Posterior vena cava (tissue), 2 donors: ENCODE measurements at places on chromosomes 4 and X. TPM values are rescaled to one million over a fixed set of nuclear protein-coding genes. Genes with fewer than 3 reads are reported as not detected.

Gene TMEM31
- not detected for total RNA-seq

DNA sequence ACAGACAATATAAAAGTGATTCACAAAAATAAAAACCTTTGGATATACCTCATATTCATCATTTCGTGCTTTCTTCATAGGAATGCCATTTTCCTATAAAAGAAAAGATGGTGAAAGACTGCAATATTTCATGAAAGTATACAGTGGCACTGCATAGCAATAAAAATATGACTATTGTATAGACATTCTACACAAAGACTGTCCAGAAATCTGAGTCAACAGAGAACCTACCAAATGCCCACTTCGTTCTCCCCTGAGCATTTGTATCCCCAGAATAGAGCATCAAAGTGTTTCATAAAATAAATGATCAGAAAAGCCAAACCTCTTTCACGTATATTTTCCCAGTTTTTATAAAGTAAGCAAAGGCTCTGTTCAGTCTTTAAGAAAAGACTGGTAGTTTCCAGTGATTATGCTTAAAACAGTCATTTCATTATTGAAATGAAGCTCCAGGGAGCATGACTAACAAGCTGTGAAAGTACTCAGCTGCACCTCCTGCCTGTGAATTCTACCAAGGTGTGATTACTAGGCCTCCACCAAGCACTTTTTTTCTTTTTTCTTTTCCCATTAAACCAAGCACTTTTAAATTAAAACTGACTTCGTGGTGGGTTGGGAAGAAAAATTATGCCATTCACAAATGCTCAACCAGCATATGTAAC is 20.2 kb downstream of the PPA2 start:
- no peak for DNase-seq

GRCh38 chr4:16079046-16079445 is 4.8 kb downstream of the PROM1 start:
- DNase-seq, result no peak

GRCh38 chr4:1113311-1114009 is at the start of gene RNF212:
RNF212 (minus strand) TSS chr4:1113564; CDS start chr4:1113464, 100 bp downstream.
- no peak for DNase-seq

Gene PNMA6F
- total RNA-seq, result not detected

Gene AADAT
- total RNA-seq, result 3.5 TPM

DNA sequence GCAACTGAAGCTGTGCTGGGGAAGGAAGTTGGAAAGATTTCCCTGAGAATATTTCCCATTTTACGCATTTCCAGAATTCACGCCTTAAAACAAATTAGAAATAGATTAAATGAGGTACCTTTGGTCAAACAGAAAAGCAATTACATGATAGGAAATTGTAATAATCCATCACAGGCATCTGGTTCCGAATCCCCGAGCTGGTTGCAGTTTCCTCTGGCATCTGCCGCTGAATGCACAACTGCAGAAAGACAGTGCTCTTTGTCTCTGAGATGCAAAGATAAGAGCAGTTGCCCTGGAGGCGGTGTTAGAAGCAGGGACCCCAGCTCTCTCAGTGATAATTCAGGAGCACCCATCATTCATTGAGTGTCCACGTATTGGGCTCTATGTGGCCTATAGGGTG is 224.4 kb downstream of the LDB2 start:
- DNase-seq, result no peak

- DNase-seq, result no peak
These were observed 99.6 kb upstream of the SORBS2 start for GRCh38 chr4:185911556-185912064.

GRCh38 chr4:53693909-53694308 is 102.6 kb upstream of the LNX1 start:
- DNase-seq, result no peak

GRCh38 chr4:89249716-89250361 is 57.8 kb downstream of the GPRIN3 start:
- DNase-seq, result no peak

DNA sequence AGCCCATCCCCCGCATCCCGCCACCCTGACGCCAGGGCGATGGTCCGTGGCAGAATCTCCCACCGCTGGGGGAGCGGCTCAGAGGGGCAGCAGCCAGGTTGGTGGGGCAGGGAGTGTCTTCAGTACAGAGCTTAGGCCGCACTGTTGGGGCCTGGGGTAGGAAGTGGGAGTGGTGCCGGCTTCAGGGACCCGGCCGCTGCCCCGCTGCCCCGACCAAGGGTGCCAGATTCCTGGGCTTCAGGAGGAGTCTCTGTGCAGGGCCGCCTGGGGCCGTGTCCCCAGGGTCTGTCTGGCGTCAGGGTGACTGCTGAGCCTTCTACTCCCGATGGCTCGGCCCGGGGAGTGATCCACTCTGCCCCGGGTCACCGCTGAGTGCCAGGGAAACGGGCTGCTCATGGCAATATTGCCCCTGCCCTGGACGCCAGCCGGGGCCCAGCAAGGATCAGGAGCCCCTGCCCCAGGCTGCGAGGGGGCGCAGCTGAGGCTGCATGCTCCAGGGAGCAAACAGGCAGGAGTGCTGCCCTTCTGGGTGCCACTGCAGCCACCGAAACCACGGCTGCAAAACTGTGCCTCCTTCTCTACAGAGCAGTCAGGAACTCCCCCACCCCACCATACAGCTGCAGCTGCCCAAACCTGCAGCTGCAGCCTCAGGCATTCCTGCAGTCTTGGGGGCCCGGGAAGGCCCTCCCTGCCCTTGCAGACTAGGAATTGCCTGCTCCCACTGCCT is 1206.1 kb downstream of the ARAP2 start:
- DNase-seq, result no peak

- no peak for DNase-seq
These were observed 47.5 kb upstream of the SCRG1 start for GRCh38 chr4:173446416-173446815.

DNA sequence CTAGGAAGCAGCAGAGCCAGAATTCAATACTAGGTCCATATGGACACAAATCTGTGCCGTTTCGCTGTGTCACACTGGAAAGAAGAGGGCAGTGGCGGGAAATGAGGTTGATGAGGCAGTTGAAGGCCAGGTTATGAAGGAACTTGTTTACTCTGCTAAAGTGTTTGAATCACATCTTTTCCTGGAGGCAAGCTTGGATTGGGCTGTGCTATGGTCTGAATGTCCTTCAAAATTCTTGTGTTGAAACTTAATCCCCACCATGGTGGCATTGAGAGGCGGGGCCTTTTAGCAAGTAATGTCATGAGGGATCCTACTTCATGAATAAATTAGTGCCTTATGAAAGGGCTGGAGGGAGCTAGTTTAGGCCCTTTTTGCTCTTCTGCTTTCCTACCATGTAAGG is 2.1 kb upstream of the ERCC6L start:
- DNase-seq, result no peak

Gene PLXNA3
- 23.7 TPM for total RNA-seq

Gene RENBP
- 11.4 TPM for total RNA-seq

- DNase-seq, result no peak
These were observed 263.5 kb downstream of the TMA16 start for GRCh38 chr4:163758032-163758431.

Gene TMSB15C
- total RNA-seq, result 4.3 TPM

DNA sequence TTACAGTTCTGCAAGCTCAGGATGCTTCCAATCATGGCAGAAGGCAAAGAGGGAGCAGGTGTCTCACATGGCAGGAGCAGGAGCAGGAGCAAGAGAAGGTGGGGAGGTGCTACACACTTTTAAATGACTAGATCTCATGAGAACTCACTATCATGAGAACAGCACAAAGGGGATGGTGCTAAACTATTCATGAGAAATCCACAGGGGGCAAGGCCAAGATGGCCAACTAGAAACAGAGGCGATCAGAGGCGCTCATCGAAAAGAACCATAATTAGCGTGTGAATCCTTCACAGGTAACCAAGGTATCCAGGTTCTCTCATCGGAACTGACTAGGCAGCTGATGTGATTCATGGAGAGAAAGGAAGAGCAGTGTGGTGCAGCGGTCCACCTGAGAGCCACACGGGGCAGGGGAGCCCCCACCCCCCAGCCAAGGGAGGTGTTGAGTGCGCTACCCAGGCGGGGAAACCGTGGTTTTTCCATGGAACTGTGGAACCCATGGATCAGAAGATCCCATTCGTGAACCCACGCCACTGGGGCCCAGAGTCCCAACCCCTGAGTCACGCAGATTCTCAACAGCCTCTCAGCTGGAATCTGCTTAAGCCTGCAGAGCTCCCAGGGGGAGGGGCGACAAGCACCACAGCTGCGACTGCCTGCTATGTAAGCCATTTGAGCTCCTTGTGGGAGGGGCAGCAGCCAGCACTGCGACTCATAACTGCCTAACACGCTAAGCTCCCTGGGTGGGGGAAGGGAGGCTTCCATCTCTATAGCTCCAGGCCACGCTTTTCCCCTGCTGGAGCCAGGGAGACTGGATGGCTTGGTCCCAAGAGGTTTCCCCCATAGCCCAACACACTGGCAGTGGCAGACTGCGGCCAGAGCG is 46.7 kb downstream of the FGF16 start:
- DNase-seq, result no peak

GRCh38 chr4:102537269-102537668 is 36.1 kb downstream of the NFKB1 start:
- DNase-seq, result no peak

GRCh38 chrX:8805974-8806373 is 4.8 kb upstream of the FAM9A start:
- no peak for DNase-seq

- DNase-seq, result no peak
These were observed 67.9 kb upstream of the STX18 start for GRCh38 chr4:4609622-4610334.

DNA sequence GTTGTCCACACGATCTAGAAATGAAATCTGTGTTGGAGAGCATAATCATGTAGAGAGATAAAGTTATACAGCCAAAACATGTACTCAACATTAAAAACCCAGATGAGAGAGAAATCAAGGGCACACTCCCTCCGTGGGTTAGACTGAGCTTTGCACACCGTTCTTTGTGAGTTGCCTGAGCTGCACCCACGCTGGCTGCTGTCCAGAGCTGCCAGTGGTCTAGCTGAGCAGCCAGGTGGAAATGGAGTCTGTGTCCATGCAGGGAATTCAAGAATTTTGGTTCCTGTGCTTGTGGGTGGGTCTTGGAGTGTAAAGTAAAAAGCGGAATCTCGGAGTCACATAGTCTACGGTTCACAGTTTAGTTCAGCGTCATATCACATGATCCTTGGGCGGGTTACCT is 84.6 kb downstream of the GPR143 start:
- DNase-seq, result peak; percentile 35

GRCh38 chrX:124478046-124478445 is 131.7 kb downstream of the SH2D1A start:
- DNase-seq, result no peak

GRCh38 chrX:69493193-69493592 is 10.9 kb upstream of the NALF2 start:
- DNase-seq, result no peak

DNA sequence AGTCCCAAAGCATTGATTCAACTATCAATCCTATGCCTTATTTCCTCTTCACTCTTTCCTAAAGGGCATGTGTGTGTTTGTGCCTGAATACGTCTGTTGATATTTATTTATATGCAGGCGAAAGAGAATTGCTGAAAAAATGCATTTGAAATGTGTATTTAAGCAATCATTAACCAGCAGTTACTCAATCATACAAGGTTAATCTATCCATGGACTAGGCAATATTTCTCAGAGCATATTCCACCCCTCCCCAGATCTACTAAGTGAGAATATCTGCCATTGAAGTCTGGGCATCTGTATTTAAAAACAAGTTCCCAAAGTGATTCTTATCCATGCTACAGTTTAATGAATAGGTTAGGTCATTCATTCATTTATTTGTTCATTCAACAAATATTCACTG is 113.6 kb downstream of the RASGEF1B start:
- no peak for DNase-seq

DNA sequence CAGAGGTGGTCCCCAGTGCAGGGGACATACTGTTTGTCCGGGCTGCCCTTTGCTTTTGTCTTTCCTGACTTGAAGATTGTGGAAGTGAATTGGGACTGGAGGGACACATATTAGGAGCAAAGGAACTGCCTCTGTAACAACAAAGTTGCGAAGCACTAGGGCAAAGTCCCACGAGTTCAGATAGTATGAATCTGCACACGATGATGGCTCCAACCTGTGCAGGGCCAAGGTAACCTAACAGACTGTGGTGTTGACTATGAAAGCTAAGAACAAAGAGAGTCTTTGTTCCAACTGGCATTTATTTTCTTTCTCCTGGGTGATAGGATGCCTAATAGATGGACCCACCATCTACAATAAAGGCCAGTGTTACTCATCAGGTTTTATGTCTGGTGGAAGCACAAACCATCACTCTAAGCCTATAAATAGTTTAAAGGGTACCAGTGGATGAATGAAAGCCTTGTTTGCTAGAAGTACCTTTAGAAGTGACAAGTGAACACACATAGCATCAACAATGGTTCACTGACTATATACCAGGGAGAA is 71.8 kb downstream of the TMA16 start:
- no peak for DNase-seq

Gene SPP1
- 179 TPM for total RNA-seq

DNA sequence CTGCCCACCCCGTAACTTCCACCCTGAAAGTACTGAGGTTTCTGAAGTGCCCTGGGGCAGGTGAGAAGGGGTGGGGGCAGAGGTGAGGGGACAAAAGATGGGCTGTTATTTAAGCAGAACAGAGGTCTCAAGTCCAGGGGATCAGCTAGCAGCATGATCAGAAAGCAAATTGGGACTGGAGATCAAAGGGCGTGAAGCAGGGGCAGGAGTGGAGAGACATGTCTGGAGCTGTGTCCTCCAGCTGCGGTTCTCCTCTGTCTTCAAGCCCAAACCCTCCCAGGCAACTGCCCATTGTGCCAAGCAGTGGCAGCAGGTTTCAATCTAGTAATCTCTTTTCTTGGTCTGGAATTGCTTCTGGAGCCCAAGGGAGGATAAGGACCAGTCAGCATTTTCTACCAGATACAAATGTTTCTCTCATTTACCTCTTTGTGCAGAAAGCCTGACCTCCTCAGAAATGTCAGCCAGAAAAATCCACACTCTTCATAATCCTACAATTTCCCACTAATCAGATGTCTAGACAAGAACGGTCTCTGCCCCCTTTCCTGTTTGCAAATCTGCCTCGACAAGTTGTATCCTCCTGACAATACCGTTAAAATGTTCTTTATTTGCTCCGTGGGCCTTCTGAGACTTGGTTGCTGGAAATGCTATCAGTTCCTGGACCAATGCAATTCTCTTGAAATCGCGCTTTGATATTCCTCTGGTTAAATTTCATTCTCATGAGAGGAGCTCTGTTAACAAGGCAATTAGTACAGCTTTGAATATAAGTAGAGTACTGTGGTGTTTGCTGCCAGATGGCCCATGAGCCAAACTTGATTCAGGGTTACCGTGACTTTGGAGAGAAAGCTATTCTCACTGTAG is 23.2 kb upstream of the RASL11B start:
- no peak for DNase-seq

Gene RASL11B
- total RNA-seq, result 26.8 TPM

GRCh38 chrX:20454117-20454516 is 187.4 kb upstream of the RPS6KA3 start:
- no peak for DNase-seq

Gene SPANXN5
- not detected for total RNA-seq
